ENCODE measurements at places on chromosomes 7 and 10.

DNA sequence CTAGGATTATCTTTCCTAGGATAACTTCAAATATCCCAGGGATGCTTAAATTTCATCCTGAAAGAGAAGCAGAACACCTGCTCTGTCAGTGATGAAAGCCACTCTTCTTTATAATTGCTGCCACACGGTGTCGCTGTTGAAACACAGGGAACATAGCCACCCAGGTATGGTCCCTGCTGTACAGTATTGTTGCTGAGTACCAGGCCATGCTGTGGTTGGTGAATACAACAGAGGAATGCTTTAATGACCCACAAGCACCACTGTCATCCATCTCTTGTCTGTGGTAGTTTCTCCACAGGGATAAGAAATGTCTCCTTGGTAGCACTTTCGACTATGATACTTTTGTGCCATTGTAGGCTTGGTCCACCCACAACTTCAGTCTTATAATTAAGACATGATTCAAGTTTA, 70.6 kb upstream of the STARD3NL start:
- DNase-seq: peak; percentile 49

- no peak for DNase-seq
Measured at GRCh38 chr7:104341546-104341945, 13.1 kb downstream of the LHFPL3 start.

DNA sequence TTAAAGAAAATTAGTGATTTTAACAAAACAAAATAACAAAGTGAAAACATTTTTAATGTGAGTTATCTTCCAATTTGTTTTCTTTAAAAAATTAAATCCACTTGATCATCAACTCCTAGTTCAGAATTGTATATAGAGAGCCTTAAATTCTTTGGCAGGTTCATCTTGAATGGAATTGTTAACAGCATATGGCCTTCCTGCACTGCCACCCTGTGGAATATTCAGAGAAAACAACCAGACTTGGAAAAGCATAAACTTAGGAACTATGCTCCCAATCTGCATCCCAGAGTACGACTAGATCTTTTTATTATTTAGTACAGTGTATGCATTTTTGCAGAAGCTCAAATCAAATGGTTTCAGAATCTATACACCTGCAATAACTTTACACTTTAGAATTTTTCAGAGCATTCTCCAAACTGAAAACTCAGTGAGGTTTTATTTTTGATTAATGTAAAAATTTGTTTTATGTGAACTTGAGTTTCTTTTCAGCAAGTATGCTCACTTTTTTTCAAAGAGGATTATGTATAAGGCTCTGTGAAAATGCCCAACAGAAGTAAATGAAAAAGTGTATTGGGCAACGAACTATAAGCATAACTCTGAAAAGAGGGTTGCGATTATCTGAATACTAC, 44.9 kb upstream of the ANK3 start:
- DNase-seq: no peak

- no peak for DNase-seq
Measured at GRCh38 chr10:98487649-98488048, 40.9 kb upstream of the HPS1 start.

DNA sequence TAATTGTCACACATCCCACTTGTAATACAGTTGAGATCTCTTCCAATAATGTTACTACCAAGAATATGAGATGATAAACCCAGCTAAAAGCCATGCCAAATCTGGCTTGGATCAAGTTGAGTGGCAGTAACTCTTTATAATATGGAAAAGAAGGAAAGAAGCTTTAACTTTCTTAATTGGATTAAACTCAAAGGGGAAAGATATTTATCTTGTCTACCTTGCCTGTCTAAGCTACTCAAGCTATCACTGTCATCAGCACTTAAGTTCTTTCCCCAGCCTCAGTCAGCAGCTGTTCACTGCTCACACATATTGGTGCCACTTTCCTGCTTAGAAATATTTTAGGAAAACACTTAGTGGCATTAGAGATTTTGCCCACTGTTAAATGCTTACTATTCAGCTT, 350.7 kb downstream of the IPMK start:
- no peak for DNase-seq

DNA sequence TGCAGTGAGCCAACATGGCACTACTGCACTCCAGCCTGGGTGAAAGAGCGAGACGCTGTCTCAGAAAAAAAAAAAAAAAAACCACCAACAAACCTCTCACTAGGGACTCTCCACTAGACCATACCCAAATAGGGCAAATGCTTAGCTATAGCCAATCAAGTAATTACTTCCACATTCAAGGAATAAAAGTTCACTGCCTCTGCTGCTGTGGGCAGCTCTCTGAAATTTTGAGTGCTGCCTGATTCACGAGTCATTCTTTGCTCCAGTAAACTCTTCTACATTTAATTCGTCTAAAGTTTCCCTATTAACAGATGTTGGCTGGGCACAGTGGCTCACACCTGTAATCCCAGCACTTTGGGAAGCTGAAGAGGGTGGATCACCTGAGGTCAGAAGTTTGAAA, 4.7 kb upstream of the NRBF2 start:
- no peak for DNase-seq

- DNase-seq: no peak
Measured at GRCh38 chr7:18345641-18346234, 149.8 kb upstream of the HDAC9 start.

DNA sequence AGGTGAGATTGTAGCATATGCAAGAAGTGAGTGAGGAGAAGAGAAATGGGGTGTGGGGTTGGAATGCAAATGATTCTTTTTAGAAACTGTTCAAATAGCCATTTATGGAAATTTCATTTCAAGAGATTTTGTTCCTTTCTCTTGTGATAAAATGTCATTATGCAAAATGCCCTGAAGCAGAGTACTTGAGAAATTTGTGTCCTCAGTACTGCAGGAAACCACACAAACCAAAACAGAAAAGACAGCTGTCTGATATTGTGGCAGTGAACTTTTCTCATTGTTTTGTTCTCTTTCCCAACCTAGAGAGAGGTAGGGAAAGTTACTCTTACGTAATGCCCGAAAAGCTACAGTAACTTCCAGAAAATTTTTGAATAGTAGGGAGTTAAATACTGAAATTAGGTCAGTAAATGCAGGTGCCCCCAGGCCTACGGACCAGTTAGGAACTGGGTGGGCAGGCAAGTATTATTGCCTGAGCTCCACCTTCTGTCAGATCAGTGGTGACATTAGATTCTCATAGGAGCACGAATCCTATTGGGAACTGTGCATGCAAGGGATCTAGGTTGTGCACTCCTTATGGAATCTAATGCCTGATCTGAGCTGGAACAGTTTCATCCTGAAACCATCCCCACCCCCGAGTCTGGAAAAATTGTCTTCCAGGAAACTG, 34.0 kb downstream of the DLD start:
- no peak for DNase-seq

DNA sequence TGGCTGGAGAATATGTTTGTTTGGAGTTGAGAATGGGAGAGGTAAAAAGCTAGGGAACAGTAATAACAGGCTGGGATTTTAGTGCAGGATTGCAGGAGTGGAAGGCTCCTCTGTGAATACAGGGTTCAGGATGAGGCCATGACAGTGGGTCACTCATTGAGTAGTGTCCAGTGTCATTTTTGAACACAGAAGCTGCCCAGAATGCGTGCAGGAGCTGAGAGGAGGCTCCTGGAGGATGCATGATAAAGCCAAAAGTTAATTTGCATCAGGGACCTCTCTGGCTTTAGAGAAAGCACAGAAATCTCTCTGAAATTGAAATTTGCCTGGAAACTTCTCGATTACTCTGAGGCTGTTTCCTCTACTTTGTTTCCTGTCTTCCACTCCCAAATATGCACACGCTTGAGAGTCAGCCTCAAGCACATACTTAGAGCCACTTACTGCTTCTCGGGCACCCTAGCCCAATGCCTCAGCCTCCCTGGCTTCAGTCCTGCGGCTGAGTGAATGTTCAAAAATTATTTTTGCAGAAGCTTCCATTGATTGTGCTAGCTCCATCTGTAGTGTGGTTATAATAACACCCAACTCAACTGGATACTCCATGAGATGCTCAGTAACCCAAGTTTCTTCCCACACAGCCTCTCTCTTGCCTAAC, 1.8 kb upstream of the GALNT17 start:
- no peak for DNase-seq

- no peak for DNase-seq
Measured at GRCh38 chr10:17655567-17656146, 11.7 kb downstream of the STAM start.

- DNase-seq: no peak
Measured at GRCh38 chr7:135463908-135464307, 46.0 kb downstream of the CNOT4 start.

GRCh38 chr7:30526163-30526562, 21.5 kb upstream of the GGCT start:
- DNase-seq: no peak

DNA sequence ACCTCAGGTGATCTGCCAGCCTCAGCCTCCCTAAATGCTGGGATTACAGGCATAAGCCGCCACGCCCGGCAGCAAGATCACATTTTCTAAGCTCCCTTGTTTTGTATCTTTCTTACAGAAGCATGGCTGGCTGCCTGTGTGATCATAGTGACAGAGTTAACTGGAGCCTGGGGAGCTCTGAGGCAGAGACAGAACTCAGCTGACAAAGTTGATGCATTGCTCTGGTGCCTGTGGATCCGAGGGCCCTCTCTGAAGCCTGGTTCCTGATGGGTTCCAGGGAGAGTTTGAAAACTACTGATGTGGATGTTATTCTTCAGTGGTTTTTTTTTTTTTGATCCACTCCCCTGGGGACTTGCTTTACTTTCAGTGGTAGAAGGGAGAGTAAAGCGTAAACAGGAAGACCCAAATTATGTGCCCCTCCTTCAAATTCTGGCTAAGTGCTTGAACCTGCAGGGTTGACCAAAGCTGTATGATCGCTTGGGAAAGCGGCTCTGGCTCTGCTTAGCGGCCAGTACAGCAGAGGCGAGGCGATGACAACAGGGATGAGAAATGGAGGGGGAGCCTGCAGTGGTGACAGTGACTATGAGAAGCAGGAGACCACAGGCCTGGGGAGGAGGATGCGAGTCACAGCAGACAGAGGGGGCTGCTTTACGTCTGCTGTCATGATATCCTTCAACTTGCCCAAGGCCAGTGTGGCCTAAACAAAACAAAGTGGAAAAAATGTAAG, 6.8 kb upstream of the EFCAB10 start:
- no peak for DNase-seq

- DNase-seq: no peak
Measured at GRCh38 chr10:100372415-100373297, 25.6 kb downstream of the SCD start.

GRCh38 chr7:23120106-23120505, 14.5 kb downstream of the KLHL7 start:
- DNase-seq: no peak

- DNase-seq: no peak
Measured at GRCh38 chr10:119302172-119302571, 94.8 kb downstream of the GRK5 start.

- no peak for DNase-seq
Measured at GRCh38 chr10:63173468-63174232, 40.5 kb downstream of the NRBF2 start.

DNA sequence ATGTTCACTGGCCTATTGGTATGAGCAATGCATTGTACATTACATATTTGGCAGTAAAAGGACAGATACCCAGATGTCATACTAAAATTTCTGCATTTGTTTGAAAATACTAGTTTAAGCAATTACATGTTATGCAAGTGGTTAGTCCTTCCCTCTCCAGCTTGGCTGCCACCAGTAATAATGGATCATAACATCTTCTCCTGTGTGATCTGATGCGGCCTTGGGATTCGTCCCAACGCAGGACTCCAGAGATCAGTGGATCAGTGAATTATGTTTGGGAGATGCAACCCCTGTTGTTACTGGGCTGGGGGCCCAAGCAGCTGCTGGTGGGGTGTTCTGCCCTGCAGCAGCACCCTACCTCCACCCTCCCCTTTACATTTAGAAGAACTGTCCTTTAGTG, 11.2 kb upstream of the PDK4 start:
- DNase-seq: no peak

DNA sequence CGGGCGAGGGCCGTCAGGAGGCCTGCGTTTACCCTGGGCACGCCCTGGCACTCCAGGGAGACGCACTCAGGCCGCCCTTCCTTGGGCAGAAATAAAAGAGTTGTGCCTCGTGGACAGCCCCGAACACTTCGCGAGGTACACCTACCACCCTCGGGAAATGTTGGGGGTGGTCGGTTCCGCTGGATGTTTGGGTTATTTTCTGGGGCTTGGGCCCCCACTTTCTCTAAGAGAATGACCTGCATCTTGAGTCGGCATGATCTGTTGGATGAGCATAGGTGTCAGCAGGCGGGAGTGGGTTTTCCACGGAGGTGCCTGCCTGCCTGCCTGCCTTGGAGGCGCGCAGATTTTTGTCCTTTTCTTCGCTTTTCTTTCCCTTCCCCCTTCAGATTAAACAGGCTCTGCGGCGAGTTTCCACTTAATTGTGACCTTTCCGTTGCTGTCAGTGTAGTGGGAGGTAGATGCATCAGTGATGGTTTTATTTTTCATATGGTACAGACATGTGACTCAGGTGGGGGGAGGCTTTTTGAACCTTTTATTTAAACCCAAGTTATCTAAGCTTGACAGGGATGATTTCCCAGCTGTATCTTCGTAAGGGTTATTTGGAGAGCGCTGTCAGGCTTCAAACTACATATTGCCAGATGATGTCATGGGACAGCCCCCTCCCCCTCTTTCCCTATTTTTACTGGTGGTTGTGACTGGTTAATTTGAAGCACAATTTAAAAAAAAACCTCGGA, 661 bp downstream of the HECTD2 start:
- no peak for DNase-seq

DNA sequence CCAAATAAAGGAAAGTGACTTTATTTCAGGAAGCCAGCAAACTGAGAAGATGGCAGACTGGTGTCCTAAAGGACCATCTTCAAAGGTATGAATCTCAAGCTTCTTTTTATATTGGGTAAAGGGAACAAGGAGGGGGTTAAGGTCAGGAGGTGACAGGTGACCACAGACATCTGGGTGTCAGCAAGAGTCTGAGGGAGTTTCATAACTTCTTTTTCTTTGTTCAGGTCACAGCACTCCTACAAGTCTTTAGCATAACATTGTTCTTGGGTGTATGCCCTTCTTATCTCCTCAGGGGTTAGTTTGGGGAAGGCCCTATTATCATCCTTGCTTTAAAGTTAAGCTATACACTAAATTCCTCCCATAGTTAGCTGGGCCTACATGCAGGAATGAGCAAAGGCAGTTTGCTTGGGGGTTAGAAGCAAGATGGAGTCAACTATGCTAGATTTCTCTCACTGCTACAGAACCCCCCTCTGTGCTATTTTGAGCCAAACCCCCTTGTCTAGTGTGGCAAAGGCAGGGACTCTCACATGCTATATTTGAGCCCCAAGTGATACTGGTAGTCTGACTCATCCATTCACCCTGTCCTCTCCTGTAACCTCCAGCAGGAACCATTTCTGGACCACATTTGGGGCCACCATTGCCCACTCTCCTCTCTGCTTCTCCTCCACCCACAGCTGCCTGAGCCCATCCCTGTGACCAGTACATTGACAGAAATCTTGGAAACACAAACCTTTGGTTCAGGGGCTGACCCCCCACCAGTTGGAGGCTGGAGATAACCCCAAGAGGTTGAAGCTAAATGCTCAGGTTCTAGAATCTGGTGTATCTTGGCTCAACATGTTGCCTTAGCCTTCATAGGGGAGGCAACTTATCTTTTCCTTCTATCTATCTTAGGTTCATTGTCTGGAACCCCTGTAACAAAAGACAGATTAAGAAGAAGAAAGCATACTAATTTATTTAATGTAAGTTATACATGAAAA, 55.5 kb upstream of the LRGUK start:
- no peak for DNase-seq

Data from stimulated activated CD4-positive, alpha-beta T cell treated with anti-CD3 and anti-CD28 coated beads, Interleukin-1b, Interleukin-23, amount 100 ng/mL, for 1 hour (primary cell).